ENCODE measurements at places on chromosomes 12 and 14.

DNA sequence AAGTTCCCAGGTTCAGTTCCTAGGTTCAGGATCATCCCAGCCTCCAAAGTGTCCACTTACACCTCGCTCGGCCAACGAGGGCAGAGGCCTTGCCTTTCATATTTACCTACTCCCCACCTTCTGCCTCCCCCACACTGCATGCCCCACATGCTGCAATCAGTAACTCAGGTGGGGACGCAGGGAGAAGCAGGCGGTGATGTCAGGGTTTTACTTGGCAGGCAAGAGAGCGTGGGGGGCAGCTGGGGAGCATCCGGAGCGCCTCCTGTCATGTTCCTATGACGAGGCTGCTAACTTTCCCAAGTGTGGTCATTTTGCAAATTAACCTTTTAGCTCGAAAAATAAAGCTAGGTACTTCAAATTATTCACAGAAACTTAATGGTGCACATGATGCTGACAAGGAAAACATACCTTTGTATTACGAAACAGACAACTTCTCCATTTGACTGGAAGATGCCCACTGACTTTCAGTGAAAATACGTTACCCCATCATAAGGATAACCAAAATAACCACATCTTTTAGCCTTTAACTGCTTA is 53.8 kb downstream of the SETD3 start:
- no peak for DNase-seq

DNA sequence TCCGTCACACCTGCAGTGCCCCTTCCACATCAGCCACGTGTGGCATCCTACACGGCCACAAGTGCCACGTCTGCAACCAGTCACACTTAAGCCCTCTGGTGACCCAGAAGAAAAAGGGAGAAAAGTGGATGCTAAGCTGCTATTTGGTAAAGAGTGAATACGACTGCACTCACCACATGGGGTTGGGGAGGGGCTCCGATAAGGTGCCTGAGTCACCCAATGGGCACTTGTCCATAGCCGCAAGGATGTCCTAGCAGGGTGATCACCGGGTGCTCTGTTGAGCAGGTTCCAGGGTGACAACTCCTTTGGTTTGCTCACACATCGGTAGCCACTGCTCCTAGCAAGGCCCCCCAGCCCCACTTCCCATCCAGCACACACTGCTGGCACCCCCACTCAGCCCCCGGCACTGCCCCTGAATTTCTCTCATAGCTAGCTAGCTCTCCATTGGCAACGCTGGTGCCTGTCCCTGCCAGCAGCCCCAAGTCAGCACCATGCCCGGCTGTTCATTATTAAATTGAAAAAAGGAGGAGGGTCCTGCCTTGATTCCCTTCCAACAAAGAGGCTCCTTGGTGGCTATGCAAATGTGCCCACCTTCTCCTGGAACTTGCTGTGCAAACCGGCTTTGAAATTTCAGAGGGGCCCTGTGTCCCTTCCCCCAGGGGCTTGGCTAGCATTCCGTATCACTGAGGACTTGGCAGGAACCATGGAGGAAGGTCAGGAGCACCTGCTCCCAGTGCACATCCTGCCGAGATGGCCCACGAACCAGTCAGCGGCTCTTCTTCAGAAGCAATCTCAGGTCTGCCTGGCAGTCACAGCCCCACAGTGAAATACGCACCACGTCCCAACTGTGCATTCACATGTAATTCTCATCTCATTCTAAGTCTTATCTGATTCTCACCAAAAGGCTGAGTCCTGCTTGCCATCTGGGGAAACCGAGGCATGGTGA is 227.7 kb upstream of the DIO3 start:
- DNase-seq: no peak

DNA sequence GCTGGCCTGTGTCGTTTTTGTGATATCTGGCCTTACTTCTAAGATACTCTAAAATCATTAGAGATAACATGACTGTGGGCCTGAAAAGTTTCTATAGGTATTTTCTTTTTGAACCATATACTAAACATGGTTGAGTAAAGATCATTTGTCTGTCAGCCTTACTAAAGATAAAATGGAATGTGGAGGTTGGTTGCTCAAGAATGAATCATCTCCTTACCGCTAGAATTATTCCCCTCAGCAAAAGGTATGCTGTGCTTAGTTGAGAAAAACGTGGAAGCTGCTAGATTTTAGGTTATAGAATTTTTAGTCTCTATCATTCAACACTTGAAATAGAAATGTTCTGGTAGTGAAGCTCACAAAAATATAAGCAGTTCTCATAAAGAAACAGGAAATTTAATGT is 407.3 kb downstream of the AEBP2 start:
- no peak for DNase-seq

- DNase-seq: no peak
Observed at GRCh38 chr14:68473069-68473468, 319.8 kb downstream of the ZFP36L1 start.

GRCh38 chr12:130212384-130212989 is 50.2 kb downstream of the FZD10 start:
- DNase-seq: no peak
